ENCODE measurements at places on chromosomes 3 and 15. TPM values are rescaled to one million over a fixed set of nuclear protein-coding genes. Genes with fewer than 3 reads are reported as not detected.

Gene ADAMTSL3
- total RNA-seq: 0.32 TPM

Gene DLL4
- total RNA-seq: 0.16 TPM

Gene DUOXA2
- total RNA-seq: not detected

Gene GOLGA8K
- 0.16 TPM for total RNA-seq

Gene CEMIP
- total RNA-seq: 27.4 TPM

Gene CKMT1A
- 0.16 TPM for total RNA-seq

Gene SPTBN5
- total RNA-seq: 0.17 TPM

Gene HDGFL3
- total RNA-seq: 16.1 TPM

Gene TRPC1
- 43.8 TPM for total RNA-seq

Gene GNAT1
- total RNA-seq: not detected

Gene ALDH1L1
- total RNA-seq: not detected

Gene GP5
- total RNA-seq: under 0.01 TPM

Gene GRIP2
- total RNA-seq: 0.09 TPM

Gene ZNF662
- total RNA-seq: 1.3 TPM

Gene ATP8B4
- total RNA-seq: 29.4 TPM

Gene TRH
- total RNA-seq: not detected

Gene GOLGA6L4
- total RNA-seq: 0.86 TPM

Gene PPP2R3A
- 9.6 TPM for total RNA-seq

Gene COPS2
- 100 TPM for total RNA-seq

Gene SENP7
- 14.0 TPM for total RNA-seq

Gene MAPK6
- total RNA-seq: 38.0 TPM

Gene HTR3E
- total RNA-seq: not detected

Gene CTXN2
- not detected for total RNA-seq

Gene NEK11
- total RNA-seq: 12.1 TPM

Gene EPHB3
- 15.5 TPM for total RNA-seq

Gene RTF1
- total RNA-seq: 8.2 TPM

Gene COMMD2
- total RNA-seq: 18.0 TPM

Gene HHLA2
- 0.09 TPM for total RNA-seq

Gene HRG
- not detected for total RNA-seq

Gene CCDC33
- total RNA-seq: 0.16 TPM

Gene ST8SIA2
- total RNA-seq: not detected

Gene CNTN4
- not detected for total RNA-seq

Gene PRR20G
- total RNA-seq: not detected

Gene UCN2
- 0.34 TPM for total RNA-seq

Gene AHSG
- not detected for total RNA-seq

Gene KBTBD13
- total RNA-seq: not detected

Gene CCRL2
- total RNA-seq: 0.16 TPM

Gene CLDN16
- total RNA-seq: not detected

Gene KLHL25
- total RNA-seq: 1.6 TPM

Gene ACKR4
- 4.7 TPM for total RNA-seq

Data from bronchial smooth muscle cell (primary cell).